ENCODE measurements at places on chromosomes 1 and 21. TPM values are rescaled to one million over a fixed set of nuclear protein-coding genes. Genes with fewer than 3 reads are reported as not detected.
A peak's percentile ranks its signal among the peaks of the same experiment; 100 is the strongest.

DNA sequence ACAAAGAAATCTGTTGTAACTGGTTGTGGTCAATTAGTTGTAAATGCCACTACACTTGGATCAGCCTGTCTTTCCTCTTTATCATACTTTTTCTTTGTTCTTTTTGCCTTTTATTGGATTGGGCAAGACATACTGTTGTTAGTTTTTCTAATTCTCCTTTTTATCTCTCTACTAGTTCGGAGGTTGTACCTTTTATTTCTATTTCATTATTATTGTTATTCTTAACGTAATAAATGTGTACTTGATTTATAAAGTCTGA, 59.2 kb downstream of the IVNS1ABP start:
- no peak for DNase-seq

GRCh38 chr1:232669981-232670747, 40.2 kb upstream of the SIPA1L2 start:
- DNase-seq, result no peak

GRCh38 chr1:5465281-5465711, 526.9 kb downstream of the NPHP4 start:
- no peak for DNase-seq

GRCh38 chr1:193549081-193549480, 362.7 kb upstream of the B3GALT2 start:
- no peak for DNase-seq

- DNase-seq, result no peak
Observed at GRCh38 chr1:51189421-51190073, 46.5 kb upstream of the RNF11 start.

DNA sequence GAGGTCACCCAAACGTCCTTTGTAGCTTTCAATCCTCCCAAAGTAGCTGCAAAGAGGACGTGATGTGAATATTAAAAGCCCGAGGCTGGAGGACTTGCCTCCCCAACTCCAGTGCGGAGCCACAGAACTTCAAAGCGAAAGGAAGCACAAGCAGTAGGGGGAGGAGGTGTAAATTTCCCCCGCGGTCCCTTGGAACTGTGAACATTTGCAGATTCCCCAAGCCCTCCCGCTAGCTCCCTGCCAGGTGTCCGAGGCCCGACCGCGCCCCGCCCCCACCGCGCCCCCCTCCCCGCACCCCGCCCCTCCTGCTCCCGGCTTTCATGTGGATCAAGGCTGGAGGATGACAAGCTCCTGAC, 41.5 kb upstream of the HAO2 start:
- no peak for DNase-seq

DNA sequence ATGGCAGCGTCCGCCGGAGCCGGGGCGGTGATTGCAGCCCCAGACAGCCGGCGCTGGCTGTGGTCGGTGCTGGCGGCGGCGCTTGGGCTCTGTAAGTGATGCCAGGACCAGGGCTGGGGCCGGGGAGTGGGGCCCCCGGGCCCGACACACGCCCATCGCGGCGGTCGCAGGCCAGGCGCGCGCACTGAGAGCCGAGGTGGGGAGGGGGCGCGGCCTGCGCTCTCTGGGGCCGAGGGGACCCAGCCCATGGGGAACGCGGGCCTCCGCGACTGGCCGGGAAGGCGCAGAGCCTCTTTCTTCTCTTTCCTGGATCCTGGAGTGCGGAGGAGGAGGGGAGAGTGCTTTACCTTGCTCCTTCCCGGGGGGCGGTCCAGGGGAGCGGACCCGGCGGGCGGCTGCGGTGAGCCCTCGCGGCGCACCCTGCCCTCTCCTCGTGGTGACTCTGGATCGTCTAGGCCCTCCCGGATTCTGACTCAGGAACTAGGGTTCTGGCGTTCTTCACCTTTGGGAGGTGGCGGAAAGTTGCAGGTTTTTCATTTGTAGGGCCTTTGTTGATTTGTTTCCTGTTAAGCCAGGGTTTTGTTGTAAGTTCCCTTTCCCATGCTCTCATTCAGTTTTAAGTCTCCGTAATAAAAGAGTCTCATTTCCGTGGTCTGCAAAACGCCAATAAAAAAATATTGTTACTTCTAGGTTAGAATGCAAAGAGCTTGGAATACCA, 529 bp downstream of the MPZL1 start:
- no peak for DNase-seq

GRCh38 chr1:11501906-11502485, 23.0 kb downstream of the DISP3 start:
- no peak for DNase-seq

DNA sequence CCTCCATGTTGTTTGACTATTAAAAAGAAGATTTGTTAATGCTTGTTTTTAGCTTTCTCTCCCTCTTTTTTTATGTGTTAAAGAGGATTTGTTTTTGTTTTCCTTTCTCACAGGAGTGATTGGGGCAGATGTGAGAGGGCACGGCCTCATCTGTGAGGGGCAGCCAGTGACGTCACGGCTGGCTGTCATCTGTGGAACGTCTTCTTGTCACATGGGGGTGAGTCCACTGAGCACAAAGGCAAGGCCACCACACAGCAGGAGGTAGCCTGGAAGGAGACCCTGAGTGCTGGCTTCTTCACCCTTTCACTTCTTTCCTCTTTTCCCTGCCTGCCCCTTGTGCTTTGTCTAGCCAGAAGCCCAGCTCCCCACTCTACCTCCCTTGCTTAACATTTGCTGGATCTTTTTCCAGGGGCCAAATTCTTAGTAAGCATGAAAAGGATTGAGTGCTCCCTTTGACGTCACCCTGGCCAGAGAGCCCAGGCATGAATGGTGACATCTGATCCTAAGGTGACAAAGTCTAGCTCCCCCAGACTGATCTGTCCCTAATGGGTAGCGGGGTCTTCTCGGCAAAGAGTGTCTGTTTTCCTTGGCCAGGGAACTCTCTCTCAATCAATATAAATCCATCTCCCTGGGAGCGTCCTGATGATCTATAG, 257.2 kb downstream of the FGGY start:
- no peak for DNase-seq

DNA sequence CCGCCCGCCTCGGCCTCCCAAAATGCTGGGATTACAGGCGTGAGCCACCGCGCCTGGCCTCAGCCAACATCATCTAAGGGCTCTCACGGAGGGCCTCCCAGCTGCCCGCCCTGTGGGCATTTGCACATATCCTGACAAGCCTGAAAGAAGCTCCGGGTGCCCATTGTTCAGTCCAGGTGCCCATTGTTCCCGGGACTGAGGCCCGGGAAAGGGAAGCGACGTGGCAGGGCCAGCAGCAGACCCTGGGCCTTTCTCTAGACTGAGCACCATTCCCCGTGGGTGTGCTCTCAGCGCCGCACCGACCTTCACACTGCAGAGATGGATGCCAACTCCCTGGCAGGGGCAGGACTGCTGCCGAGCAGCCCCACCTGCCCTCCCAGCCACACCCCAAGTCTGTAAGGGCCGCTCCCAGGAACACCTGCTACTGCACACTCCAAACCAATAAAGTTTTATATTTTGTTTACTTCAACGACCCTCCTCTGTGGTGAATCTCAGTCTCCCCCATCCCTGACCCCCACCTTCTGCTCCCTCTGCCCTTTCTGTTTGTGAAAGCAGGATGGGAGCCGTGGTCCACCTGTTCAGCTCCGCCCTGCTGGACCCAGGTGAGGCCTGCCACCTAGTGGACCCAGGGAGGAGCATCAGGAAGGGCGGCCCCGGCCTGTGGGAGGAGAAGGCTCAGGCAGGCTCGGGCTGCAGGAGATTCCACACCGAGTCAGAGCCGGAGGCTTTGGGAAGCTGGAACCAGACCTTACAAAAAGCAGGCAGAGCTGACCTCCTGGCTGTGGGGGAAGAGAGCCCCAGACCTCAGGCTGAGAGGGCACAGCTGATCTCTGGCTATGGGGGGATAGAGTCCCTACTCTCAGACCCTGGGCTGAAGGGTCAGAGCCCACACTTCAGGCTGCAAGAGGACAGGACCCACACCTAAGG, 1.1 kb upstream of the TMEM82 start:
- DNase-seq, result peak; percentile 85

GRCh38 chr1:8378178-8378577, 60.3 kb downstream of the SLC45A1 start:
- no peak for DNase-seq

The SELL gene
- total RNA-seq, result 3.5 TPM

The CHI3L2 gene
- 4.6 TPM for total RNA-seq

The CLCNKA gene
- total RNA-seq, result 2.2 TPM

The SH2D5 gene
- 0.49 TPM for total RNA-seq

The OR14A16 gene
- total RNA-seq, result not detected

The IL19 gene
- total RNA-seq, result not detected

Data from ureter (tissue), 1 donor.